ENCODE measurements at places on chromosomes 4 and X.

- no peak for DNase-seq
Observed at GRCh38 chr4:35695421-35695820, 548.9 kb downstream of the ARAP2 start.

GRCh38 chr4:143354990-143355389 lies 18.3 kb downstream of the GAB1 start:
- DNase-seq = no peak

DNA sequence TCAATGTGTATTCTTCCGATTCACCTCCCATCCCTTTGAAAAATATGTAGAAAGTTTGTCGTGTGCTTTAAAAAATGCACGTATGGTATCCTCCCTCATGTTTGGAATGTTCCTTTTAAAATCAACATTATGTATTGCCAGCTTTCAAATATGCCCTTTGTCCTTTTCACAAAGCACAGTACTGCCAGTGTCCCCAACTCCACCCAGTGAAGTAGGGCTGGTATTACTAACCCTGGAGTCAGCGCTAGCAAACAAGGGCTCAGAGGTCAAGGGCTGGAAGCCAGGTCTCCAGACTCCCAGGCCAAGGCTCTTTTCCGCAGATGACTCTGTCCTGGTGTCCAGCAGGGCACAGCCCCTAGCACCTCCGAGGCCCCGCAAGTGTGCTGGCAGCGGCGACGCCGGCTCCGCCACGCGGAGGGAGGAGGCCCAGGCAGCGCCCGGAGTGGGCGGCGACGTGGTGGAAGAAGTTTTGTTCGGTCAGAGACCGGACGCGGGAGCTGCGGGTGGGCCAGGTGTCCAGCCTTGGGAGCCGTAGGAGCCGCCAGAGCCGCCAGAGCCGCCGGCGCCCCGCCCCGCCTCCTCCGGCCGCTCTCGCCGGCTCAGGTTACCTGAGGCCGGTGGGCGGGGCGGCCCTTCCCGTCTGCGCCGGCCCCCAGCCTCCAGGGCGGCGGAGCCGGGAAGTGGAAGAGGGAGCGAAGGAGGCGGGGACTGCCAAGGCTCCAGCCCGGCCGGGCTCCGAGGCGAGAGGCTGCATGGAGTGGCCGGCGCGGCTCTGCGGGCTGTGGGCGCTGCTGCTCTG lies at the start of gene IL13RA1:
Gene IL13RA1 (plus strand): TSS at position 720 of the 799 bp plus-strand sequence. CDS start 33 bp downstream, at position 753.
- DNase-seq = peak; percentile 68

DNA sequence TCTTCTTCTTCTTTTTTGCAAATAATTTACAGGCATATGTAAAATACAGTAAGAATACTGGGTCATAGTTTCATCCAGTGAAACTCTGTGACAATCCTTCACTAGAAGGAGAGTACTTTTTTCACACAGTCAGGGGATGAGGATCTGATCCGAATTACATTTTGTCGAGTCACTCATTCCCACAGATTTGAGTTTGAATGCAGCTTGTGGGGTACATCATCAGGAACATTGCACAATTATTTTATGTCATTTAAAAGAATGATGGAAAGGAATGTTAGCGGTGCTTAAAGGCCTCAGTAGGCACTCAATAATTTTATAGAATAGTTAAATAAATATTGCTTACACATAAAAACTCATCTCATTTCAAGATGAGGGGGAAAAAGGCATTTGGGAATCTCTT lies 88.6 kb downstream of the CHRNA9 start:
- DNase-seq = no peak

DNA sequence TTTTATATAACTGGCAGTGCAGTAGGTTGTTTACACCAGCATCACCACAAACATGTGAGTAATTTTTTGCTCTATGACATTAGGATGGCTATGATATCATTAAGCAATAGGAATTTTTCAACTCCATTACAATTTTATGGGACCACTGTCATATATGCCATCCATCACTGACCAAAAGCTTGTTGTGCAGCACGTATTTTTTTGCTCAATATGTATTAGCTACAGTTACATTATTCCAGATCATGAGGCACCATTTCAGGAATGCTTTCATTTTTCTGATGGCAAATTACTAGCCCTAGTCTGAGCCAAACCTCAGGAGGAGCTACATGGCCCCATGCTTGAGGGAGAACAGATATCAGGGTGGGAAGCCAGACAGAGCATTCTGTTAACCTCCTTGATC lies 56.8 kb upstream of the DCLK2 start:
- no peak for DNase-seq

DNA sequence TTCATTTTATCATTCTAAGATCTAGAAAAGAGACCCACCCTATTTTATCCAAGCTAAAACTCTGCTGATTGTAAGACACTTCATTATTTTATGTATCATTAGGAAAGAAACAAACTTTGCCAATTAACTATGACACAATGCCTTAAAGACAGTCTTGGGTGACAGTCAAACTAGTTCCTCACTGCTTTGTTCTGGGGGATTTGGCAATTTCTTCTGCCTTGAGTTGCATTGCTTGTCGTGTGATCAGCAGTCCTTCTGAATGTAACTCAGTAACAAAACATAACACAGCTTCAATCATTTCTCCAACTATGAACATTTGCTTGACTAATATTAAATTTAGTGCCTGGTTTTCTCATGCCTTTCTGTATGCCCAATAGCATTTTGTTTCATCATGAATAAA lies 577.9 kb upstream of the DIPK2B start:
- no peak for DNase-seq

DNA sequence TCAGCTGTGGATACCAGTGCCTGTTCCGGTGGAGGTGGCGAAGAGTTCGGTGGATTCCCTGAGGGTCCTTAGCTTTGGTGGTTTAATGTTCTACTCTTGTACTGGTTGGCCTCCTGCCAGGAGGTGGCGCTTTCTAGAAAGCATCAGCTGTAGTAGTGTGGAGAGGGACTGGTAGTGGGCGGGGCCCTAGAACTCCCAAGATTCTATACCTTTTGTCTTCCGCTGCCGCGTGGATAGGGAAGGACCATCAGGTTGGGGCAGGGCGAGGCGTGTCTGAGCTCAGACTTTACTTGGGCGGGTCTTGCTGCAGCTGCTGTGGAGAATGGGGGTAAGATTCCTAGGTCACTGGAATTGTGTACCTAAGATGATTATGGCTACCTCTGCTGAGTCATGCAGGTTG lies 390.3 kb downstream of the FAM47A start:
- no peak for DNase-seq

- peak; percentile 20 for DNase-seq
Observed at GRCh38 chr4:107863850-107864371, 39.2 kb downstream of the SGMS2 start.

DNA sequence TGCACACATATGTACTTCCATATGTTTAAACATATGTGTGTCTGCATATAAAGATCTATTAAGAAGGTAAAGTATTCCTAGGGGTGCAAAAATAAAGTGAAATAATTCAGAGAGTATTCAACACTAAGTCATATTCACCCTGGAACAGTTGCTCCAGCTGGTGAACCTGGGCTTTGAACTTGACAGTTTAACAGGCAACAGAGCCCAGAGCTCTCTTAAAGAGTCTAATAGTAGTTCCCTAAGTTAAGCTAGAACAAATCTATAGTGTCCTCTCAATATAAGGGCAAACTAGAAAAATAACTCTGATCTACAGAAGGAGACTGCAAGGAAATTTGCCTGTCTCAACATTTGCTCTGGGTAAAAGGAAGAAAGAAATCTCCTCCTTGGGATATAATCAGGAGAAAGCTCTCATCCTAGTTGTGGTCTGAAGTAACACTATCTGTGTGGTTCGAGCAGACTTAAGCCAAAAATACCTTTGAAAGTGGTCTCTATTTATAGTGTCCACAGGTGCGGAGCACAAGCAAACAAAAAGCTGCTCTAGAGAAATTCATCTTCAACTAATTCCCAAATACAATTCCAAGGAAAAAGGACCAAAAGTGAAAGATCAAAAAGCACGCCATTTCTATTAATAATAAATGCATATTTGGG lies 29.9 kb downstream of the VEGFC start:
- no peak for DNase-seq

- no peak for DNase-seq
Observed at GRCh38 chr4:107261241-107261874, 225.2 kb upstream of the DKK2 start.

- no peak for DNase-seq
Observed at GRCh38 chr4:29549342-29549741, 1170.8 kb upstream of the PCDH7 start.

- no peak for DNase-seq
Observed at GRCh38 chrX:27307546-27307945, 155.6 kb downstream of the PPP4R3C start.

- DNase-seq = no peak
Observed at GRCh38 chrX:8405631-8406030, 59.0 kb upstream of the VCX3B start.

GRCh38 chr4:169246279-169246678 lies 24.5 kb downstream of the SH3RF1 start:
- no peak for DNase-seq

GRCh38 chr4:80138551-80139538 lies 58.5 kb upstream of the PRDM8 start:
- DNase-seq = no peak

DNA sequence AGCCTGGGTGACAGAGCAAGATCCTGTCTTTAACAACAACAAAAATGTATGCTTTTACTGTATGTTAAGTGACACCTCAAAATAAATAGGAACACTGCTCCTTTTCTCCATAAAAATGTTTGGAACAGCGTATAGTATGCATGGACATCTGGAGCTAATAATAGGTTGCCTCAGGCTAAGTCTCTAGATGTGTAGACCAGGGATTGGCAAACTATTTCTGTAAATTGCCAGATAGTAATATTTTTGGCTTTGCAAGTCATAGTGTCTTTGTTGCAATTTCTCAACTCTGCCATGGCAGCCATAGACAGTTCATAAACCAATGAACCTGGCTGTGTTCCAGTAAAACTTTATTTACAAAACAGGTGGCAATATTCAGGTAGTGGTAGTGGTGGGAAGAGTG lies 76.6 kb upstream of the CBLL2 start:
- DNase-seq = no peak

- no peak for DNase-seq
Observed at GRCh38 chrX:120365968-120366367, 4.1 kb downstream of the ATP1B4 start.

DNA sequence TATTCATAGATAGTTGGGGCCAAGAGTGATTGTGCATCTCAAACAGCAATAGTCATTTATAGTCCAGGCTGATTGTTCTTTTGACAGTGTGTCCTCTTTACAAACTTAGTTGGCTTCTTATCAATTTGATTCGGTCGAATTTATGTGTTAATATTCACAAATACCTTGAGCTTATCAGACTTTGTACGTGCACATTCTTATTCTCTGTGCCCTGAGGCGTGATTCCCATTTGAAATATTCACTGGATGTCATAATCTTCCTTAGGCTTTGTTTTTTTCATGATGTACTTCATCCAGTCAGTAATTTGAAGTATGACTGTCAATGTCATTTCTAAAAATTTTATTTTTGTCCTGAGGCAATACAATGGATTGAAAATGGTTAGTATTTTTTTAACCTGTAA lies 263.5 kb upstream of the PCDH7 start:
- DNase-seq = no peak

- DNase-seq = no peak
Observed at GRCh38 chr4:1903035-1903434, 31.8 kb downstream of the NSD2 start.

DNA sequence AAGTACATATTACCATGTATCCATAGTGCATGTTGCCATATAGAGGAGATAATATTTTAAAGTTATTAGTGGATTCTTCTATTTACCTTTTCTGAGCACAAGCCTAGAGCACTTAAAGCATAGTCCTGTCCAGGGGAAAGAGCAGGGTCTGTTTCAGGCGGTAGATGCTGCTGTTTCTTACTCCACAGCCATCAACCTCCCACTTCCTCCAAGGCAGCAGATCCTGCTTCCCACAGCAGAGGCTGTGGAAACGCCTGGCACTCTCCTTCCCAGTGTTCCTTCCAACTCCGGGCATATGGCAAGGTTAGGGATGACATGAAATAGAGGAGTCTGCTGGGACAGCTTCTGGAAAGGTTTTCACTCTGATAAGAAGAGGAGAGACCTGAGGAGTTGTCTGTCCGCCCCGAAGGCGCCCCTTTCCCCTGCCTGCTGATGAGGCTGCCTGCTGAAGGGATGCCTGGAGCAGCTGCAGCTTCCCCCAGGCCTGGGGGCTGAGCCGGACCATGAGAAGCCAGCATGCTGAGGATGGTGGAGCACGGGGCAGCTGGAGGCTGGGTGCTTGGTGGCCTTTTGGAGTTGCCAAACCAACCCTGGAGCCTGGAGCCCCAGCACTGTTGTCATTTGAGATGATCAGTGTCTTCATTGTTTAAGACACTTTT lies 43.9 kb upstream of the SLC25A4 start:
- DNase-seq = no peak

DNA sequence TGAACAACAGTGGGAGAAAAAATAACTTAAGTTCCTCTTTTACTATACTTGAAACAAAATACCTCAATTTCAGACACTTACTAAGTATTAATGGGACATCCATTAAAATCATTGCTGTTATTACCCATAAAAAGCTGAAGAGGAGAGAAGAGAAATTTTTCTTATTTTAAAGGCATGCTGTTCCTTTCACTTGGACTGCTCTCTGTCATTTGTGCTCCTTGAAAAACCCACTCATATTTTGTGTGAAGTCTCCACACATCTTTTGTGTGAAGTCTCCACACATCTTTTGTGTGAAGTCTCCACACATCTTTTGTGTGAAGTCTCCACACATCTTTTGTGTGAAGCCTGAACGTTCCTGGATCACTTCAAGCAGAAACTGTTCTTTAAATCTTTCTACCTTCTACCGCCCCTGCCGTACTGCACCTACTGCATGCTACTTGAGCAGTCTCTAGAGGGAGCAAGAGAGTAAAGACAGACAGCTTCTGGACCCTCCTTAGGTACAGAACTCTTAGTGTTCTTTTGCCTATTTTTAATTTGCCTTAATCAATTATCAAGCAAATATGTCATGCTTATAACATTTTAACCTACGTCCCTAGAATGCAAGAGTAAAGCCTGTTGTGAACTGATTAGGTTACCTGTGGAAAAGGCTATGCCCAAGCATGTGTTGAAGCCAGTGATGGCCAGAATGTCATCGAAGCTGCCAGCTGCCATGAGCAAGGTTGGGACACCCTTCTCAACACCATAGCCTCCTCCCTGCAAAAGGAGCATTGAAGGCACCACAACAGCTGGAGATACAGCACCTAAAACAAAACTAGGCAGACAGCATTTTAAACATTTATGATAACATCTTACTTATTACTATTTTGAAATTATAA lies 27.1 kb upstream of the SLC9B1 start:
- DNase-seq = peak; percentile 9

- no peak for DNase-seq
Observed at GRCh38 chr4:141926406-141926805, 290.0 kb downstream of the IL15 start.

DNA sequence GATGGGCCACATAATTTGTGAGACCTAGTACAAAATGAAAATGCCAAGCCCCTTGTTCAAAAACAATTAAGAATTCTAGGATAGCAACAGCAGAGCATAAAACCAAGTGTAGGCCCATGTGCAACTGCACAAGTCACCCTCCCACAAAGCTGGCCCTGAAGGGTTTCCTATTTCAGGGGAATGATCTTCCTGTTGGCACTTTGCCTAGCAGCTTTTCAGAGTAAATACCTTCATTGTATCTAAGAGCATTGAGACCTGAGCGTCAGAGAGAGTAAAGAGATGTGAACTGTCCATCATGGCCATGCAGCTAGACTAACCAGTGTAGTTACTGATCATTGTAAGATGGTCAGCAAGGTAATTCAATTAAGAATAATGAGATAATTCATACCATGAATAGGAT lies 113.6 kb downstream of the CNKSR2 start:
- peak; percentile 89 for DNase-seq
